ENCODE measurements at places on chromosomes 7 and 10. TPM values are rescaled to one million over a fixed set of nuclear protein-coding genes. Genes with fewer than 3 reads are reported as not detected.

DNA sequence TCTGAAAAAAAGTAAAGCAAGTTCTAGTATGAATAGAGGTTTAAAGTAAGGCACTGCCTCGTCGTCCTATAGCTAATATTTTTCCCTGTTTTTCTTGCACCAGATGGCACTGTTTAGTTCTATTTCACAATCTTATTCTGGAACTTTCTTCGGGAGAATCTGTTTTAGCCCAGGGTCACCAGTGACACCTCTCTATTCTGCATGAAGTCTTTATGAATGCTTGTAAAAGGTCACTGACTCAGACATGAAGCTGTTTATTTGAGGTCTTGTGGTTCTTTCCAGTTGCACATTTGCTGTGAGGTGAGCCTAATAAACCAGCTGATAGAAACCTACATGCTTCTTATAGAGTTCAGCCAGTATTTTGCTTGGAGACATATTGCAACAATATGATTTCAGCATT lies 444.3 kb downstream of the AUTS2 start:
- no peak for DNase-seq

BHLHA15 gene
- 3.3 TPM for total RNA-seq

SYT15B gene
- total RNA-seq = 0.23 TPM

DNA sequence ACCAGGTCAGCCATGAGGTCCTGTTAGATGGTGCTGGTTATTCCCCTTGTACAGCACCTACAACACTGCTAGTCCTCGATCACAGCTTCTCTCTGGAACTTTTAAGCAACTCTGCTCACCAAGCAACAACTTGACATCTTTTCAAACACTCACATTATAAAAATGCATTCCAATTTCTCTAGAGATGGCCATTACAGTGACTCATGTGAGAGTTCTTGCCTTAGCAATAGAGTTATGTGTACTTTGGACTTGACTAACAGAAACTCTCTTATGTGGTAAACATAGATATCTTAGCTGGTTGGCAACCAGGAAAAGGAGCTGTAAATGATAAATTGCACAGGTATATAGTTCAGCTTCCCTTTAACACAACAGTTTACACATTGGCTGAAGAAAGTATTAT lies 122.2 kb downstream of the PDE1C start:
- no peak for DNase-seq

- no peak for DNase-seq
Observed at GRCh38 chr7:13047061-13047460, 359.6 kb downstream of the ARL4A start.

LRRN3 gene
- total RNA-seq = 0.81 TPM

ABCB4 gene
- total RNA-seq = 2.0 TPM

GRCh38 chr10:101660256-101660655 lies 34.7 kb downstream of the FBXW4 start:
- DNase-seq = no peak

ACTL6B gene
- total RNA-seq = 0.14 TPM

GRCh38 chr10:114953047-114953446 lies 15.1 kb downstream of the TRUB1 start:
- no peak for DNase-seq

DNA sequence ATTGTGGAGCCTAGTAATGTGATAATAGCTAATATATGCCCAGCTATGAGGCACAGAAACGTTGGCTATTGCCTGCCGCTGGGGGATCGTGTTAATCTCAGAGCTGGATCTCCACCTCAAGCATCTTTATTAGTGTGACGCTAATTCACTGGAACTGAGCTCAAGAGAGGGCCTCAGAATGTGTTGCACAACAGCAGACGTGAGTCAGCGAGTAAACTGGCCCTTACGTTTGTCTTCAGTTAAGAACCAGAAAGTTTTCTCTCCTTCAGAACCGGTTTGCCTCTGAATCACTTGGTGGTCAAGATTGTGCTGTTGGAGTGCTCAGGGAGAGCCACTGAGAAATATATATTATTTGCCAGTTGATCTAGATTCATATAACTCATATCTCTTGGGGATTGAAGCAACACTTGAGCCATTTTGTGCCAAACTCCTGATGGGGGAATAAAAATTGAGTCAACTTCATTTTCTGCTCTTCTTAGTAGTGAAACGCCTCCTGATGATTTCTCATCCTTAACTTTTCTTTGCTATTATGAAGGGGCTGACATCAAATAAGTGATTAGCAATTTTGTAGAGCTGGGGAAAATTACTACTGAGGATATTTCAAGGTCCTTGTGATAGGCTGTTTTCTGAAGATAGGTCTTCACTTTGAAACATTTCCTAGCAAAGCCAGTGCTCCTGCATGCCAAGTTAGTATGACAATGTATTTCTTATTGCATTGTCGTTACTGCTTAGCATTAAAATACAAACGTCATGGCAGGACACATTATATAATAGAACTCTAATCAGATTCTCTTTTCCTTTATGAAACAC lies 22.3 kb downstream of the BZW2 start:
- DNase-seq = peak; percentile 37

GRCh38 chr7:90945104-90945787 lies 319.0 kb upstream of the FZD1 start:
- DNase-seq = peak; percentile 32
